Breast epithelium (tissue), 4 donors: ENCODE measurements at places on chromosomes 2 and 18. TPM values are rescaled to one million over a fixed set of nuclear protein-coding genes. Genes with fewer than 3 reads are reported as not detected.

DNA sequence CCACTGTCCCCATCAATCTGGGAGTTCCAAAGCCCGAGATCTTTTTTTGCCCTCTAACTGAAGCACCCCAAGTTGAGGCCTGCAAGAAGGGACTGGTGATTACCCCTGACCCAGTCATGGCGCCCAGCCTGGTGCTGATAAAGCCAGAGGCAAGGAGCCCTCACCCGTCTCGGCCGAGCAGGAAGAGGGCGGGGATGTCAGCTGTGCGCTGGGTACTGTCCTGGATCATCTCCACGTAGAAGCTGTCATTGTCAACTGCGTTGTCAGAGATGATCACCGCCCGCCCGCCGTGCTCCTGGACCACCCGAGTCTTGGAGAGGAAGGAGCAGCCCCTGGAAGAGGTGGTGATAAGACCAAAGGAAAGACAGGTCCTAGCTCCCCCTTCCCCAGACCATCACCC, 4.4 kb downstream of the PRADC1 start:
- DNase-seq, result no peak

DNA sequence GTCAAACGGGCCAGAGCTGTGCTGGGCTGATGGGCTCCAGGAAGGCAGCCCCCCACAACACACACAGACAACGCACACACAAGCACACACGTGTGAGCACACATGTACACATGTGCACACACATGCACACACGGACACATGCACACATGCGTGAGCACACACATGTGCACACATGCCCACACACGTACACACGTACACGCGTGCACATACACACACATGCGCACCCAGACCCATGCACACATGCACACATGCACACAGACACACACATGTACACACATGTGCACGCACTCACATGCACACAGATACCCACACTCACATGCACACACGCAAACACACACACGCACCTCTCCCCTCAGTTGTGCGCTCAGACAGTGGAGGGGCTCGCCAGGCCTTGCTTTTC, 31.2 kb upstream of the HPCAL1 start:
- no peak for DNase-seq

The ZAP70 gene
- total RNA-seq, result 7.3 TPM

- no peak for DNase-seq
Measured at GRCh38 chr18:51229328-51229727, 31.8 kb upstream of the MEX3C start.

- no peak for DNase-seq
Measured at GRCh38 chr2:121412349-121412748, 118.3 kb upstream of the RNU4ATAC start.

DNA sequence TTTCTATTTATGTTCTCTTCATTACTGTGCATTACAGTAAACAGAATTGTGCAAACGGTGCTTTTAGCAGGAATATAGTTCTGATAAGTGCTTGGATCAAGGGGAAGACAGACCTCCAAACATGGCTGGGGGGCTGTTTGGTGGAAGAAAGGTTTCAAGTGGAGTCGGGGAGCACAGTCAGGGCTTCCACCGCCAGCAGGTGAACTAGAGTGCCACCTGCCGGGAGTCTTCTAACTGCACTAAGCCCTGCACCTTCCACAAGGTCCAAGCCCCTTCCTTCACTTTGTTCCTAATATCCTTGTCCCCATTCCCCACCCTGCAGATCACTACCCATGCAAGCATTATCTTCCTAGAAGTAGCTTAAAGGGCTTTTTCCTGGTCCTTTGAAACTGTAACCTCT, 11.1 kb downstream of the ONECUT2 start:
- DNase-seq, result no peak

DNA sequence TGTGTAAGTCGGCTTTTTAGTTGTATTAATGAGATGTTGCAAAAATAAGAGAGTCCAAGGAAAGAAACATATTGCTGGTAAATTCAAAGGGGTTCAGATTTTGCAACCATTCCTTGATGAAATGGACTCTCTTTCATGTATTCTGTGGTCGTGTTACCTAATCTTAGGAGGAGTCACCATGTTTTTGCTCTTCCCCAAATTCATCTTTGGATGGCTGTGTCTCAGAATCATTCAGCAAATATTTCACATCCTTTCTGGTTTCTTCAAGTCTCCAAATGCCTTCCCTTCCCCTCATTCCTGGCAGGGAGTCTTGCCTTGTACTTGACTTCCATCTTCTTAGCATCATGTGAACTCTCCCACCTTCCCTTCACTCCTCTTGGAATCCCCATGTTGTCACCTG, 66.1 kb downstream of the PTPRM start:
- DNase-seq, result no peak

The PAX3 gene
- total RNA-seq, result 2.3 TPM

The B3GNT7 gene
- 1.3 TPM for total RNA-seq
